D721Med (cell line): ENCODE measurements at places on chromosomes 2 and 18.

DNA sequence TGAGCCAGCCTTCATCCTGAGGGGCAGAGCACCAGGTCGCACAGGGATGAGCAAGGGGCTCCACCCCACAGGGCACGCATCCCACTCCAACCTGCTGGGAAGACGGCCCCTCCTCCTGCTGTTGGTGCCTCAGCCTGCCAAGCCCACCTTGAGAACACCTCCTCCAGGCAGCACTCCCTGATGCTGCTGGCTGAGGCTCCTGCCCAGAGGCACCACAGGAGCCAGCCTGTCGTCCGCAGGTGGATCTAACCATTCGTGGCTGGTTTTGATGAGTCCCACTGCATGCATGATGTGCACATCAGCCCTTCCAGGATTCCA is 58.4 kb downstream of the BIN1 start:
- no peak for DNase-seq

DNA sequence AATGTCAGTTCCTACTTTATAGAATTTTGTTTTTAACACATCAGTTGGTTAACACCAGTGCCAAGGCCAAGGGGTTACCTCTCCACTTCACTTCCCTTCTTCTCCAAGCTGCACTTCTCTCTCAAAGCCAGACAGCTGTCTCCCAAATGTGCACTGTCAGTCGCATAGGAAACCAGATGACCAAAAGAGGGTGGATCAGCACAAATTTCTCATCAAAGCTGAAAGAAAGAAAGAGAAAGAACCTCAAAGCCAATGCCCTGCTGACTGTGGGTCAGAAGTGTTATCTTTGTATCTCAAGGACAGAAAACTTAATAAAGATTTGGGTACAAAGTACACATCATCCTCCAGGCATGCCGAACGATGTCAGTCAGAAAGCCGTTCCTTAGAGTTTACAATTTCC is 32.2 kb downstream of the SPATS2L start:
- no peak for DNase-seq

GRCh38 chr2:185643434-185643833 is 95.2 kb upstream of the FSIP2 start:
- no peak for DNase-seq

GRCh38 chr2:81412681-81413080 is 1108.1 kb upstream of the LRRTM1 start:
- no peak for DNase-seq

- no peak for DNase-seq
Observed at GRCh38 chr18:45248240-45248903, 366.9 kb upstream of the SLC14A2 start.

- DNase-seq: no peak
Observed at GRCh38 chr2:31886700-31887099, 124.1 kb downstream of the MEMO1 start.

DNA sequence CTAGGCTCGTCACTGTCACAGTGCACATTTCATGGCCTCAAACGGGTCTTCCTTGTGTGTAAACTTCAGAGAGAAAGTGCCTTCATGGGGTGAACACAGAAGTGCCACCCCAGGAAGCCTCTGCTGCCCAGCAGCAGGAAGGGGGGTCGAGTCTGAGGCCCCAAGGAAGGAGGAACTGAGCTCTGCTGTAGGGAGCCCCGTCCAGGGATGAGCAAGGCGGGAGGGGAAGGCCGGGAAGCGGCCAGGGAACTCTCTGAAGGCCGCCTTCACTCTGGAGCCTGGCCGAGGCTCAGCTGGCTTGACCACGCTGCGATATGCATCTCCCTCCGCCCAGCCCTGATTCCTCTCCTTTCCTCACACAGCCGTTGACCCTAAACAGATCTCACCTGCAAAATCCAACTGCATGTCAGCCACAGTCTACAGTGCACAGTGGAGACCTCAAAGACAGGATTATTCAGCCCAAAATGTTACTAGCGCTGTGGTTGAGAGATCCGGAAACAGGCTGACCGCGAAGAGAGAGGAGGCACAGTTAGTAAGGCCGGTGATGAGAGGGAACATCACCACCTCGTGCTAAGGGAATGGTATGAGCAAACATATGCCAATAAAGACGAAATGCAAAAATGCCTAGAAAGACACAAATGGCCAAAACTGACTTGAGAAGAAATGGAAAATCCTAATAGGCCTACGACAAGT is 34.2 kb upstream of the CTDP1 start:
- no peak for DNase-seq

- no peak for DNase-seq
Observed at GRCh38 chr2:104755026-104755878, 98.7 kb upstream of the POU3F3 start.

DNA sequence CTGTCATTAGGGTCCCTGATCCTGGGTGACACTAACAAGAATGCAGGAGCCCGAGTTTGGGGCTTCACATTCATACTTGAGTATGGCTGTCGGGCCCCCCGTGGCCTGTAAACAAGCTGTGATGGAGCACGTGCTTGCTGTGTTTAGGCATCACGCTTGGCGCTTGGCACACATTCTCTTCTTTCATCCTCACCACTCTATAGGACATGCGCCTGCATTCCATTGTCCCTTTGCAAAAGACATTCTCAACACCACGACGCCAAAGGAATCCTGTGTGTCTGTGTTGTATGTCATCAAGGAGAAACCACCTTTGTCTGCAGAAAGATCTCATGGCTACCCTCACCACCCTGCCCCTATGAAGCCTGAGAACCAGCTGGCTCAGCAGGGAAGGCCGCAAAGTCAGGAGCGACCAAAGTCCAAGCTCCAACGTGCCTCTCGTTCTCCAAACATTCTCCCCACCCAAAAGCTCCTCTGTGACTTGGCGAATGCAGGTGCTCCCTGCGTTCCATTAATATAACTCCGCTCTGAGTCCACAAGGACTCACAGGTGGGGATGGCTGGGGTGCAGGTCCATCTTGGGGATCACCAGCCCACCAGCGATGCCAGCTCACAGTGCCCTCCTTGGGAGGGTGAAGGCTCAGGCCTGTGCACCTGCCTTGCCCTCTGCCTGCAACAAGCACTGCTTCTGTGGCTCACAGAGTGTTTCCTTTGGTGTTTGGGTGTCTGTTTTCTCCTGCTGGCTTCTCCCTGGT is 6.2 kb upstream of the PER2 start:
- DNase-seq: no peak

DNA sequence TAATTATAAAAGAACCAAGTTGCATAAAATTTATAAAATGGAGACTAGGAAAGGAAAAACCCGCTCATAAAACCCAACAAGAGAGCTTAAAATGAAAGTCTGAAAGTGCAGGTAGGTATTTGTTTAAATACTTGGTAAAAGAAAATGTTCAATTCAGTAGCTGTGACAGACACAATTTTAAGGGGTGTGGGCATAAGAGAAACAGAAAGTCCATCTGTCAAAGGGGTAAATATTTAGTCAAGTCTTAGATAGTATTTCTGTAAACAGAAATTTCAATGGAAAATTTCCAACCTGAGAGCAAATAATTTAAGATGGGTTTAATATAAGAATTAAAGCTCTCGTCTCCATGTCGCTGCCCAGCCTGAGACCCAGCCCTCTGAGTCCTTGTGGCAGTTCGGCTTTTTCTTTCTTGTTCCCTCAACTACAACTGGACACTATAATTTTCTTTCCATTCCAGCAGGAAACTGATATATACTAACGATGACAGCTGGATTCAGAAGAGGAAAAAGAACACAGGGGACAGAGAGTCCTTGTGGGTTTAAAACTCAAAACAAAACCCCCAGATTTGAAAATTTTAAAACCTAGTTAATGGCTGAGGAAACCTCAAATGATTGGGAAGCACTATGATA is 88.0 kb upstream of the ZFP36L2 start:
- DNase-seq: no peak

- DNase-seq: no peak
Observed at GRCh38 chr2:111667542-111668273, 216.3 kb downstream of the ANAPC1 start.

GRCh38 chr2:97727296-97727695 is 13.9 kb downstream of the ZAP70 start:
- no peak for DNase-seq

- no peak for DNase-seq
Observed at GRCh38 chr2:150689590-150689989, 202.1 kb upstream of the RND3 start.

DNA sequence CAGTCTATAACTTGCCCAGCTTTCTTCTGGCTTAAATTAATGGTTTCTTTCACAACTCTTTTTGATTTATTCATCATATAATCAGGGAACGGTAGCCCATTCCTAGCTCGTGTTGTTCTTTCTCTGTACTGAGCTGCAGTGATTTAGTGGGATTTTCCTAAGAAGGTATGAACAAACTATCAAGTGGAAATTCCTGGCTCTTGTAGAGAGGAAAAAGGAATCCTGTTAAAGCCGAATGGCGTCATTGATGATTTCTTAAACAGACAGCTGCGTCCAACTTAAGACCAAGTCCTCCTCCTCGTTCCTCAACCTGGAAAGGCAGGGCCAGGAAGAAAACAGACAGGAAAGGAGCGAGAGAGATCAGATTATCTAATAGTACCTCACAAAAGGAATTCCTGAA is 69.2 kb upstream of the CABLES1 start:
- DNase-seq: no peak

DNA sequence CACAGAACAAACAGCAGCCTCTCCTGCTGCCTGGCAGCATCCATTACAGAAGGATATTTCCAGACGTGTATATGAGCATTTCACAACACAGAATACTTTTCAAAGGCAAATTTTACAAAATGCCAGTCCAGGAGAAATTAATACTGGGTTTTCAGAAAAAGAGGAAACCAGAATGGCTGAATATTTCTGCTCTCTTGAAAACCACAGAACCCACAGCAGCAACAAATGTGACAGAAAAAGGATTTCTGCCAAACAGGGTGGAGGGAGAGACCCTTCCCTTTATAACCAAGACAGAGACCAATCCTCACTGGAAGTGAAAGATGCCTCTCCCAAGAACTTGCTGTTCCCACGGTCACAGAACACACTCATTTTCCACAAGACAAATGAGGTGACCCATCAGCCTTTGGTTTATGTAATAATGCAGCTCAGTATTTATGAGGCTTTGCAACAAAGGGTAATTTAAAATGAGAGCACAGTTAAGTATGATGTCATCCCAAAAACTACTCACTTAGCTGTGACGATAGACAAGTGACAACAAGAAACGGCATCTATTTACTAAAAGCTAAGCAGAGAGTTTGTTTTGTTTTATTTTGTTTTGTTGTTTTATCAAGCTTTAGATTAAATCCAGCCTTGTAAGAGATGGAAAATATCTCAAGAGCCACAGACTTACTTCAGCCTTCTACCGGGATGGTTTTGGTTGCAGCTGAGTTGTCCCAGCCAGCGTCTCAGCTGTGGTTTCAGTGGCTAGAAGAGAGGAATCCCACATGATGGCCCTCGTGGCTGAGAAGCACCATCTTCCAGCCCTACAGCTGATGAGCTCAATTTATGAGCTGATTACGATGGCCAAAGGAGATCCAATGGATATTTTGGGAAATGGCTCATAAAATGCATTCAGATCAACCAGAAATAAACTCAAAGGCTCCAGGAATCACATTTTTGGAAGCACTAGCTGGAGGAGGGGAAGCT is 249.3 kb upstream of the AGAP1 start:
- no peak for DNase-seq

- DNase-seq: no peak
Observed at GRCh38 chr2:166892397-166892796, 4.1 kb downstream of the XIRP2 start.

DNA sequence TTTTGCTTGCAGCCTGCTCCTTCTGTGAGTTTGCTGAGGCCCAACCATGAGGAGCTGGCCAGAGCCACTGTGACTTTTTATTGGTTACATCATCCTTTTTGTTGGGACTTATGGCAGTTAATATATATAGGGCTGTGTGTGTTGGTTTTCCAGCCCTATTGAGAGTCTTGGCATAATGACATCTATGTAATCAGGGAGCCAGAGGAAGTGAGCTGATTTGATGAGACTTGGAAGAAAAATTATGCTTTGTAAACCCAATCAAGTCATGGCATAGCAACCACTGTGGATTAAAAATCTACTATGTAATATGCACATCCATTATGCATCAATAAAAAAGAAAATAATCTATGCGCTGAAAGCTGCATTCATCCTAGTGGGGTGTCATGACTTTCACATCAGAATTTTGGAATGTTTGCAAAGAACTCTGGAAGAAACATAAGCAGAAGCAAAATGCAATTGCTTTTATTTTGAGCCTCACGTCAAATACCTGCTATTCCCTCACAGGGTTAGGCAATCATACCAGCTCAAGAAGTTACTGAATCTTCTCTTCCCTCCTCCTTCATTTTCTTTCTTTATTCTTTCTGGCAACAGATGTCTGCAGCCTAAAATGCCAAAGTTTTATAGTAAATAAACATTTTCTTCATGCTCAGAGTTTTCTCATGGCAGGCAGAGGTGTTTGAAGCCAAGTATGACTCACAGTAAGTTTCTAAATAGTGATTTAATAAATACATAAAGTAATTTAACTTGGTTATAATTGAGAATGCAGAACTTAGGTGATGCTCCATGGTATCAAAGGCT is 308.5 kb downstream of the KCNS3 start:
- no peak for DNase-seq

DNA sequence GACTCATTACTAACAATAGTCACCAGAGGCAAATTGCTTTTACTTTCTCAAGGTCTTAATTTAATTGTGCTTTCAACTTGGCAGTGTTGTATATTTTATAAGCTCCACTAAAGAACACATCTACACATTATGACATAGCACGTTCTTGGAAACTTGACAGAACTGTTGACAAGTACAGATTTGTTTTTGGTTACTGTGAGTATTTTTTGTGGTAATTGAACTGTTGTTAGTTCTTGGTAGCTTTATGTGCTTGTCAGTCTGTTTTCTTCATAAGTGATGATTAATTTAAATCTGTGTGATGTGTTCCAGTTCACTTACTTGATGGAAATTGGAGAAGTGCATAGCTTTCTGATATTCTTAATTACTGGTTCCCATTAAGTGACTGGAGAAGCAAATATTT is 63.9 kb downstream of the COMMD1 start:
- no peak for DNase-seq

- DNase-seq: no peak
Observed at GRCh38 chr2:171521361-171522051, 768 bp upstream of the CYBRD1 start.

DNA sequence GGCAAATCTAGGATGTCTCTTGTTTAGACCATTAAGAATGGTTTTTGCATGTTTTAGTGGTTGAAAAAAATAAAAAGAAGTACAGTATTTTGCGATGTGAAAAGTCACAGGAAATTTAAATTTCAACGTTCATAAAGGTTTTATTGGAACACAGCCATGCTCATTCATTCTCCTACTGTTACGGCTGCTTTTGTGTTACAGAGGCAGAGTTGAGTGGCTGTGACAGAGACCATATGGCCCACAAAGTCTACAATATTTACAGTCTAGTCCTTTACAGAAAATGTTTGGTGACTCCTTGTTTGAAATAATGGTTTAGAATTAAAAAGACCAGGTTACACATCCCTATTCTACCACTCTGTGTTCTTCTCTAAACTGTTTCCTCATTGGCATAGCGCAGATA is 48.1 kb downstream of the MYOM1 start:
- no peak for DNase-seq
